ENCODE measurements at places on chromosomes 12 and 14. TPM values are rescaled to one million over a fixed set of nuclear protein-coding genes. Genes with fewer than 3 reads are reported as not detected.
A peak's percentile ranks its signal among the peaks of the same experiment; 100 is the strongest.

Gene NINJ2
- 13.0 TPM for total RNA-seq

Gene SLC39A5
- total RNA-seq = 0.29 TPM

- peaks cover 5% of the 10 kb centered on the region for H3K4me1 ChIP-seq
- no peaks in the 10 kb centered on the region for H3K27me3 ChIP-seq
- H3K4me3 ChIP-seq = no peak overlapping the region
- H3K36me3 ChIP-seq = no peaks in the 10 kb centered on the region
- DNase-seq = no peak
These were observed 5.6 kb downstream of the SLC11A2 start for GRCh38 chr12:51020448-51021182.

GRCh38 chr12:51907083-51907855 lies at the start of gene ACVRL1:
Gene ACVRL1 (plus strand): TSS chr12:51907504. CDS start chr12:51912475, 4,971 bp downstream.
- H3K4me3 ChIP-seq = peak within 1 kb of the TSS; percentile 52
- peak within 1 kb of the TSS; percentile 87 for H3K27ac ChIP-seq
- DNase-seq = no peak

- no peaks in the 10 kb centered on the region for H3K36me3 ChIP-seq
- no peak overlapping the region for H3K4me3 ChIP-seq
- no peaks in the 10 kb centered on the region for H3K4me1 ChIP-seq
- no peak overlapping the region for H3K27ac ChIP-seq
These were observed 93.0 kb downstream of the ACTN1 start for GRCh38 chr14:68886109-68886434.

DNA sequence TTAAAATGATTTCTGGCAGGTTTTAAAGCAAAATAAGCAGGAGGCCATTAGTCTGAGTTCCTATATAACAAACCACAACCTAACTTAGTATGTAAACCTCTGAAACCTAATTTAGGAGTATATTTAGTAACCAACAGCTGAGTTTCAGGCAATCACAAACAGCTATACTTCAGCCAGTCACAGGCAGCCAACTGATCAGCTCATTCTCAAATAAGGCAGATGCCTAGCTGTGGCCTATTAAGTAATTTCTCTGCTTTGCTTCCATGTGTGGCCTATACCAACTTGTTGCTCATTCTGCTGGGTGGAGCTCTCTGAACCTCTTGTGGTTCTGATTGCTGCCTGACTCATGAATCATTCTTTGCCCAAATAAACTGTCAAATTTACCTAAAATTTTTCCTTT lies 408.9 kb upstream of the FBXO33 start:
- H3K4me3 ChIP-seq = no peak overlapping the region
- H3K36me3 ChIP-seq = no peaks in the 10 kb centered on the region
- no peak for DNase-seq
- H3K27me3 ChIP-seq = no peaks in the 10 kb centered on the region
- H3K4me1 ChIP-seq = no peaks in the 10 kb centered on the region
- no peak overlapping the region for H3K27ac ChIP-seq

GRCh38 chr12:64806593-64807460 lies 17.6 kb upstream of the TBC1D30 start:
- no peaks in the 10 kb centered on the region for H3K27me3 ChIP-seq
- H3K27ac ChIP-seq = no peak overlapping the region
- H3K4me3 ChIP-seq = no peak overlapping the region
- H3K36me3 ChIP-seq = no peaks in the 10 kb centered on the region
- no peak for DNase-seq
- no peaks in the 10 kb centered on the region for H3K4me1 ChIP-seq

DNA sequence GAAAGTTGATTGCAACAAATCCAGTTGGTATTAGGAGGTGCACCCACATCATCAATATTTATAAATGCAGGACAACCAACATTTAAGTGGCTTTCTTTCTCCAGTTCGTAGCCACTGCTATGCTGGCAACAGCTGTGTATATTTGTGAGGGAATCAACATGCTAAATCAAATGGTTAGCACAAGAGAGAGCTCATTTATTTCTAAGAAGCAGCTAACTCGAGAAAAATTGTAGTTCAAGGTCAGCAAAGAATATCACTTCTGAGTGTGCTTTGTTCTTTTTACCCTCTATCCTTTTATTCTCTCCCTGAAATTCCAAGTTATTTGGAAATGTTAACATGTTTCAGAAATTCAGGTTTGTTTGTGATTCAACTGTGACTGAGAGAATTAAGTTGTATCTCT lies 137.3 kb downstream of the NAV3 start:
- no peaks in the 10 kb centered on the region for H3K36me3 ChIP-seq
- no peaks in the 10 kb centered on the region for H3K27me3 ChIP-seq
- no peak overlapping the region for H3K27ac ChIP-seq
- no peak overlapping the region for H3K4me3 ChIP-seq
- DNase-seq = no peak

- no peak overlapping the region for H3K4me3 ChIP-seq
- no peak overlapping the region for H3K27ac ChIP-seq
- no peaks in the 10 kb centered on the region for H3K27me3 ChIP-seq
- DNase-seq = peak; percentile 75
These were observed 673.2 kb downstream of the RERGL start for GRCh38 chr12:17416748-17417147.

All from left lung (tissue), 14 donors.